Stimulated activated CD8-positive, alpha-beta memory T cell treated with anti-CD3 and anti-CD28 coated beads, Interleukin-7, amount 100 ng/mL, for 1 hour (primary cell): ENCODE measurements at places on chromosomes 1 and 21.

- DNase-seq = no peak
Measured at GRCh38 chr1:225627304-225627947, 25.5 kb downstream of the ENAH start.

DNA sequence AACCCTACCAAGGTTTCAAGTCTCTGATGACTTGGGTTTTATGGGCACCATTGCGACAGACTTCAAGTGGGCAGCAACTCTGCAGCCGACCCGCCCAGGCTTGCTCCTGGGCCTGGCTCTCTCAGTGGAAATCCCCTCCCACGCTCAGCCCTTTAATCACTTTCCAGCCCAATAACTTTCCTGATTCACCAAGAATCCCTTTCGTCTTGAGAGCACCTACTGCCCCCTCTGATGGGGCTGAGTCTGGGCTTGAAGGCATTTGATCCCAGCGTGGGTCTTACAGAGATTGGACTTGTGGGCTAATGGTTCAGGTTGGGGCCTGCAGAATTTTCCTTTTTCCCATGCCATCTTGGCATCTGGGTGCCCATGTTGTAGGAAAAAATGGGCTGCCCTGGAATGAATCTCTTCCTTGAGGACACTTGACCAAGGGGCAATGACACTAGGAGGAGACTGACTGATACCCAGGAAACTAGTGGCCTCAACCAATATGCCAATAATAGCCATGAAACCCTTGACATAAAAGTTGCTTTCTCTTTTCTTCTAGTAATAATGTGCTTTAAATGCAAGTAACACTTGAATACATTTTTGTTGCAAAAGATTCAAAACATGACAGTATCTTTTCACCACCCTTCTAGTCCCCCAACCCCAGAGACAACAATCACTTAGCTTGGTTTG, 7.8 kb upstream of the PHLDA3 start:
- DNase-seq = no peak

- DNase-seq = no peak
Measured at GRCh38 chr1:103273106-103273505, 164.8 kb upstream of the COL11A1 start.

GRCh38 chr1:115337633-115338456, at the start of gene NGF:
TSS of gene NGF (minus strand) at chr1:115338249. CDS start at chr1:115286795, 51,454 bp downstream.
- DNase-seq = no peak

GRCh38 chr1:226560243-226560642, 11.7 kb downstream of the STUM start:
- DNase-seq = no peak
